ENCODE measurements at places on chromosomes 12 and 14. TPM values are rescaled to one million over a fixed set of nuclear protein-coding genes. Genes with fewer than 3 reads are reported as not detected.

JPH4 gene
- not detected for total RNA-seq

PIWIL1 gene
- total RNA-seq, result not detected

CLEC4D gene
- not detected for total RNA-seq

PTGDR gene
- total RNA-seq, result under 0.01 TPM

PLEKHD1 gene
- total RNA-seq, result under 0.01 TPM
